ENCODE measurements at places on chromosomes 7 and 10. TPM values are rescaled to one million over a fixed set of nuclear protein-coding genes. Genes with fewer than 3 reads are reported as not detected.

DNA sequence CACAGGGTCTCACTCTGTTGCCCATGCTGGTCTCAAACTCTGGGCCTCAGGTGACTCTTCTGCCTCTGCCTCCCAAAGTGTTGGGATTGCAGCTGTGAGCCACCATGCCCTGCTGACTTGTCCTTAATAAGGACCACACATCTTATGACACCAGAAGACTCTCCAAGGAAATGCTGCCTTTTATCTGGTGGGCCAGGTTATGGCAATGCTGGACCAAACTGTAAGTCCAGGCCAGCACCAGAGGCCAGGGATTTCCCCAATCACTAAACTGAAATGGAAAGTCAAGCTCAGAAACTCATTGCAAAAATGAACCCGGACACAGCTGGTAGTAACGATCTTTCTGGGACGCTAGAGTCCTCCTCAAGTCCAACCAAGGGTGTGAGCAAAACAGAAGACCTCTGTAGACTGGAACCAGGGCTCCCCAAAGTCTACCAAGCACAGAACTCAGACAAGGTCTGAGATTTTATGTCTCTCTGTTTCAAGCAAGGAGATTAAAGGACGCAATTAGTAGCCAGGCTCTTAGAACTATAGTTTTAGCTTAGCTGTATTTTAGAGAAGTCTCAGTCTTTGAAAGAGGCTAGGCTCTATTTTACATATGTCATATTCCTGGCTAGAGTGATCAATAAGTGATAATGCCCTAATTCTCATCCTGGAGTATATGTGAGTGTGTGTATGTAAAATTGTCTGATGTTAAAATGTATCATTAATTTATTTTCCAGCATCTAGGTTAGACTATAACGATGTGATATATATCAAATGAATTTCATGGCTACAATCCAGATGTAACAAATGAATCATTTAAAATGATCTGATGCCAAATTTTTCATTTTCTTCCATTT is 74.0 kb upstream of the ITGB1 start:
- DNase-seq: no peak

DNA sequence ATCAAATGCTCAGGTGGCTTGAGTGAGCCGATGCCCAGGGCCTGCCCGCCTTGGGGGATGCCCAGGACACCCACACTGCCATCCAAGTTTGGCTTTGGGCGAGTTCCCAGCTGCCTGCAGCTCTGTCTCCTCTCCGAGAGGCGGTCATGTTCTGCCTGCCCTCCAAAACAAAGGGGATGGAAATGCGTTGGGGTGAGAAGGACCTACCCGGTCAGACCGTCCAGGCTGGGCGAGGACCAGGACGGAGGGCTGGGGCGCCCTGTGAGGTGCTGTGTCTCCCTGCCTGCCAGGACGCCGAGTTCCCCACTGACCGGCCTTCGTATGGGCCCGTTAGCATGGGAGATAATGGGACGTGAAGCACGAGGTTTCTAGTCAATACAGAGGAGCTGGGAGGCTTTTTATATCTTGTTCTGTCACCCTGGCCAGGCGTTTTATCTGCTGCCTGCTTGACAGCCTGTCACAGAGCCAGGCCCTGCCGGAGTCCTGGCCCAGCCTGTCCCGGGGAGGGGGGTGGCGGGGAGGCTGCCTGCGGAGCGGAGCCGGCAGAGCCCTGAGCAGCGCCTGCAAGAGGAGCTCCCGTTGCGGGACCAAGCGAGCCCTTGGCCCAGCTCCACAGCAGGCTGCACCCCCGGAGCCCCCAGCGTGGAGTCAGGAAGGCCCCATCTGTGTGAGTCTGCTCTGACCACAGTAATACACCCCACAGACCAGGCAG is 22.0 kb upstream of the ELFN1 start:
- no peak for DNase-seq

The HILPDA gene
- 14.0 TPM for total RNA-seq

GRCh38 chr7:29877196-29877595 is 70.9 kb downstream of the WIPF3 start:
- DNase-seq: peak; percentile 52

GRCh38 chr10:72740528-72740927 is 48.6 kb downstream of the MCU start:
- DNase-seq: peak; percentile 56

DNA sequence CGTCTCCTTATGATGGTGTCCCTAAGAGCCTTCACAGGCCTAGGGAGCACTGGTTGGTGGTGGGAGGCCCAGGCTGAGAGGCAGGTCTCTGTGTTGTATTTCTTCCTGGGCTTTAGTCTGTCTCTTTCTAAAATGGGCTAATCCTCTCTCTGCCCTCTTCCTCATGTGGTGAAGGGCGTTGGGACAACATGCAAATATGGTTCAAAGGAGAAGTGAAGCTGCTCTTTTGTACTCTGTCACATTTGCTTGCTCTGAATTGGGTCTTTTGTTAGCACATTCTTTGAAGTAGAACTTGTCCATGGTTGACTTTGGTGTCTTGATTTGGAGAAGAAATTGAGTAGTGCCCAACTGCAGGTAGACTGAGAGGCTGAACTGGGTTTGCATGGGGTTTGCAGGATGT is 814 bp downstream of the HK1 start:
- DNase-seq: no peak

DNA sequence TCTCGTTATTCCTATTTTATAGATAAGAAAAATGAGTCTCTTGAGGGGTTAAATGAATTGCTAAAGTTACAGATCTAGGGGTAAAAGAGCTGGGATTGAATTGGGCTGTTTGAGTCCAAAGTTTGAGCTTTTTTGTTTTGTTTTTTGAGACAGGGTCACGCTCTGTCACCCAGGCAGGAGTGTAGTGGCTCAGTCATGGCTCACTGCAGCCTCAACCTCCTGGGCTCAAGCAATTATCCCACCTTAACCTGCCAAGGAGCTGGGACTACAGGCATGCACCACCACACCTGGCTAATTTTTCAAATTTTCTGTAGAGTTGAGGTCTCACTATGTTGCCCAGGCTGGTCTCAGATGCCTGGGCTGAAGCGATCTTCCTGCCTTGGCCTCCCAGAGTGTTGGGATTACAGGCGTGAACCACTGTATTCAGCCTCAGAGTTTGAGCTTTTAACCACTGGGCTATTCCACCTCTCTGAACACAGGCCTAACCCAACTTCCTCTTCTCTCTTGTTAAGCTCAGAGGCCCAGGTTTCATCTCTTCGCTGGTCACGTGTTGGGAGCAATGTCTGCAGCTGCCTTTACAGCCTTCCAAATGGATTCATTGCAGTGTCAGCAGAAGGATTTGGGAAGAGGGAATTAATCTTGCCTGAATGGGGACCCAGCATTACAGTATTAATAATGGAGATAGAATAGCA is 8.0 kb downstream of the SUFU start:
- no peak for DNase-seq

- DNase-seq: peak; percentile 34
These were observed 325.6 kb downstream of the ZWINT start for GRCh38 chr10:56035489-56035888.

DNA sequence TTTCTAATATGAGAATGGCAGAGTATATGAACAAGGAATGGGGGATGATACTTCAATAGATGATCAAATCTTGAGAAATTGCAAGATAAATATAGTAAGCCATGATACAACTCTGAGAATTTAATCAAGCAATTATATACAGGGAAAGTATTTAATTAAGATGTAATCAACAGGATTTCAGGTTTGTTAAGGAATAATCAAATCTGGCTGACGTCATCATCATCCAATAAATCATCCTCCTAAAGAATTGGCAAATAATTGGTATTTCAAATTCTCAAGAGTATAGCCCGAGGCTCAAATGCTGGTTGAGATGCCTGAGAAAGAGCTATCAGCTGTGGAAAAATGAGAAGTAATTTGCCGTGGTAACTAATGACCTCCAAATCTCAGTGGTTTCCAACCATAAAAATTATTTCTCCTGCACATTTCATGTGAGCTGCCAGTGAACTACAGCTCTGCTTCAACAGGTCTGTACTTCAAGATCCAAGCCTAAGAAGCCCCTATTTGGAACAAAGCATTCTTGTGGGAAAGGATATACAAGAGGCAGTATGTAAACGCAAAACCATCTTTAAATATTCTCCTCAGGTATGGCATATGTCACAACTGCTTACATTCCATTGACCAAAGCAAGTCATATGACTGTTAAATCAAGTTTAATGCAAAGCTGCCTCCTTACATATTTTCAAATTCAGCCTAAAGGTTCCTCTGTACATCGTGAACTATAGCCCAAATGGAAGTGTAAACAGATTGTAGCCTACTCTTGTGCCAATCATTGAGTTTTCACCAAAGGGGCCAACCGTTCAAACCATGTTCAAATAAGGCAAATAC is 503.0 kb downstream of the KIF20B start:
- no peak for DNase-seq

The CYP3A7 gene
- total RNA-seq: 0.32 TPM

The HEPACAM2 gene
- not detected for total RNA-seq

The SPRN gene
- not detected for total RNA-seq

DNA sequence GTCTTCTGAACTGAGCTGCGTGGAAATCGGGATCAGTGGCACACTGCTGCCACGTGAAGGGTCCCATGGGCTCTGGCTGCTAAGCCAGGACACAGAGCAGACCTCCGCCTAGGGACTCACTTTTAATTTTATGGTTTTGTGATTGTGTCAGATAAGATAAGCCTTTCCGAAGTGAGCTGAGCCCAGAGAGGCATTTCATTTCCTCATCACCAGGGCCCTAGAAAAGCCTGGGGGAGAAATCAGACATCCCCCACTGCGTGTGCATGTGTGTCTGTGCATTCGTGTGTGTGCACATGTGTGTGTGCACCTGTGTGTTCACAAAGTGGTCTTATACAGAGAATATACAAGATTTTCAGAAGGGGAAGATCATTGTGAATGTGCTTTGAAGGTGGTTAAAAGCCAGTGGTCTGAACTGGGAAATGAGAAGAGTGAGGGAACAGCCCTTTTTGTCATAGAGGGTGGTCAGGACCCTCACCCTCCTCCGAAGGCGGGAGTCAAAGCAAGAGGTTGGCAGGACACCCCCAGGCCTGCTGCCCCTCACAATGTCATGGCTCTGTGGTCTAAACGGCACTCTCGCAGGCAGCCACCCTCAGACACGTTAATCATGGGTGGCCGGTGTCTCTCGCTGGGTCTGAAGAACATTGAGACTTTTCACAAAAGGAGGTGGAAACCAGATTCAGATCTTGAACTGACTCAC is 176.1 kb upstream of the PFKP start:
- no peak for DNase-seq

The GPR15LG gene
- not detected for total RNA-seq

- no peak for DNase-seq
These were observed 798.3 kb downstream of the NXPH1 start for GRCh38 chr7:9231630-9232121.

- DNase-seq: peak; percentile 91
These were observed 117.3 kb downstream of the FANK1 start for GRCh38 chr10:126013489-126014281.

The PON1 gene
- total RNA-seq: not detected

The GRM3 gene
- not detected for total RNA-seq

The TRIM74 gene
- not detected for total RNA-seq

The CNNM1 gene
- not detected for total RNA-seq

DNA sequence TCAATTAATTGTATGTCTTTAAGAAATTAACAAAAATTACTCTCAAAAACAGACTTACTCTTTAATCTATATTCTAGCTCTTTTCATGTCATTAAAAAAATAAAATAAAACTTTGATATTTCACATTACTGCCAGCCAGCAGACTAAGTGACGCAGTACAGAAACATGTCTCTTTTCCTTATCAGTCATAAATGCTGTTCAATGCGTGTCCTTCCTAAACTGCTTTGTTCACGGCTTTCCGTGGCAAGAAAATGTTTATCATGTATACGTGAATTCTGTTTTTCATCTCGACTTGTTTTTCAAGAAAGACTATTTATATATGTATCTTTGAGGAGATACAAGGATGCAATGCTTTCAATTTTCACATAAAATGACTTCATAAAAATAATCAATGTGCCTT is 182.4 kb downstream of the DOCK4 start:
- no peak for DNase-seq

The CTTNBP2 gene
- 3.2 TPM for total RNA-seq

The ERVW-1 gene
- total RNA-seq: not detected

DNA sequence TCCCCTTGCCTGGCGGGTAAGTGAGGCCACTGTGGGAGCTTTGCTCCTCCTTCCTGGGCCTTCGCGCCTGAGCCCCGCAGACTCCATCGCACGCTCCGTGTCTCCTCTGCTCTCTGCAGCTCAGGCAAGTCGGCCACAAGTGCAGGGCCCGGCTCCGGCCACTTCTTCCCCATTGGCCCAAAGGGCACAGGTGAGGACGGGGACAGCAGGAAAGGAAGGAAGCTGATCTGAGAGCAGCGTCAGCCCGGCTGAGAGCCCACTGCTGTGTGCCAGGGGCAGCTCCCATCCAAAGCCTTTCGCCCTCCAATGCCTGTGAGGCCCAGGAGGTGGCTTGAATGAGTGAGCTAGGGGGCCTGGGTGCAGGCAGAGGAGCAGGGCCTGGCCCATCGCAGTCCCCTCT is 33.7 kb upstream of the RHEB start:
- DNase-seq: no peak

DNA sequence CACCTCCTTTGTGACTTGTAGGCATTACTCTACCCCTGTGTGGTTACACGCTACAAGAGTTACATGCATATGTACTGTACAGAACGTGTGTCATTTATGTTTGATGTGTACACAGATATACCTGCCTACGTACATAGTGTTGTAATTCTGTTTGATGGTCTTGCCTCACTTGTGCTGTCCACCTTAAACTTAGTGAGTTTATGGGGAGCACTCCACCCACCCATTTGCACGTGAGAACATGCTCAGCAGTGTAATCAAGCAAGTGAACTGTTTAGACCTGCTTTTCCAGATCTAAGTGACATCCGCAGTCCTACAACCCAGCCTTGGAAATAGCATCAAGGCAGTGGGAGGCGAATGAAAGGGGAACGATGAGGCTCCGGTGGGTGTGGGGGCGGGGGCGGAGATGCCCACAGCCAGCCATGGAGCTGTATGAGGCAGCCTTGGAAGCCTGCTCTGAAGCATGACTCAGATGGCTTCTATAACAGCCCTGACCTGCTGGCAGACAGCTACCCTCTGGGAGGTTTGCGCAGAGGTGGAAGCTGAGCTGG is 52.1 kb downstream of the SUFU start:
- peak; percentile 74 for DNase-seq

DNA sequence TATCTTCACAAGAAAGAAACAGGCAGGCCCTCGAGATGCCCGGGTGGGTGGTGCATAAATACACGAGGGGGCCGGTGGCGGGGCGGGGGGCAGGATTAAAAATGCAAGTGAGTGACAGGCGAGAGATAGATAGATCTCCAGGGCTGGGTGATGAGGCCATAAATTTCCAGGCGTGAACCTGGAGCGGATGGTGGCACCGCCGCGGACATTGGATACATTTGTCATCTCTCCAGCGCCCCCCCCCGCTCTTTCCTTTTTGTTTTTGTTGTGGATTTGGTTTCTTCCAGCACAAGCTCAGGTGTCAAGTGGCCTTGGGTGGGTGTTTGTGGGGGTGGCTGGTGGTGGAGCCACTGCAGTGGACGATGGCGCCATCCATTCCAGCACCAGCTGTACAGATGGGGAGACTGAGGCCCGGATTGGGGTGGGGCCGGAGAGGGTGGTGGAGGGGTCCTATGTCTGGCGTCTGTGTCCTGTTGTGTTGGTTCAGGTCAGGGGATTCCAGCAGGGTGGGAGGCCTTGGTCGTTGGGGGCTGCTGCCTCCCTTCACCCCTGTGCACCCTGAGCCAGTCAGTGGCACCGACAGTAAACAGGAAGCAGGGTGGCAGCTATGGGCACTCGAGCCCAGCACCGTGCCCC is 2.9 kb downstream of the ELFN1 start:
- no peak for DNase-seq

The OR9A2 gene
- not detected for total RNA-seq

All from HT1080 (cell line).